Neural progenitor cell (in vitro differentiated cells): ENCODE measurements at places on chromosomes 2 and 18.

GRCh38 chr2:157447031-157447430, 3.1 kb upstream of the CYTIP start:
- H3K4me1 ChIP-seq = no peaks in the 10 kb centered on the region
- no peak overlapping the region for H3K27ac ChIP-seq

- H3K27me3 ChIP-seq = peaks cover 6% of the 10 kb centered on the region
- DNase-seq = no peak
- no peak overlapping the region for H3K27ac ChIP-seq
- H3K4me1 ChIP-seq = peaks cover 13% of the 10 kb centered on the region
- no peak overlapping the region for H3K4me3 ChIP-seq
These were observed 6.5 kb downstream of the SLC66A3 start for GRCh38 chr2:11161747-11162146.

DNA sequence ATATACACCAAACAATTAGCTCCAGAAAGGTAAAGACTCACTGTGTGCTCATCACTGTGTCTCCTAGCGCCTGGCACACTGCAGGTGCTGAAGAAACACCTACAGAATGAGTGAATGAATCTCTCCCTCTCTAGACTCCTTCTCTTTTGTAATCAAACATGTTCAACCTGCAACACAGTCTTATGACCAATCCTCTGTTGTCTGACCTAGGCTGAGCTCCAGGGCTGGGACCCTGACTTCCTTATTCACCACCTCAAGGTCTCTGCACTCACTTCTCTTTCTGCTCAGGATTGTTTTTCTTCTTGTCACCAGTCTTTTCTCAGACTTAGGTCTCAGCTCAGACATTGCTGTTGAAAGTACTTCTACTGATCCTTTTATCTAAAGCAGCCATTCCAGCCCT, 9.8 kb downstream of the CKAP2L start:
- no peaks in the 10 kb centered on the region for H3K4me1 ChIP-seq
- no peak for DNase-seq
- H3K27ac ChIP-seq = no peak overlapping the region
- no peak overlapping the region for H3K4me3 ChIP-seq
- peaks cover 30% of the 10 kb centered on the region for H3K36me3 ChIP-seq

DNA sequence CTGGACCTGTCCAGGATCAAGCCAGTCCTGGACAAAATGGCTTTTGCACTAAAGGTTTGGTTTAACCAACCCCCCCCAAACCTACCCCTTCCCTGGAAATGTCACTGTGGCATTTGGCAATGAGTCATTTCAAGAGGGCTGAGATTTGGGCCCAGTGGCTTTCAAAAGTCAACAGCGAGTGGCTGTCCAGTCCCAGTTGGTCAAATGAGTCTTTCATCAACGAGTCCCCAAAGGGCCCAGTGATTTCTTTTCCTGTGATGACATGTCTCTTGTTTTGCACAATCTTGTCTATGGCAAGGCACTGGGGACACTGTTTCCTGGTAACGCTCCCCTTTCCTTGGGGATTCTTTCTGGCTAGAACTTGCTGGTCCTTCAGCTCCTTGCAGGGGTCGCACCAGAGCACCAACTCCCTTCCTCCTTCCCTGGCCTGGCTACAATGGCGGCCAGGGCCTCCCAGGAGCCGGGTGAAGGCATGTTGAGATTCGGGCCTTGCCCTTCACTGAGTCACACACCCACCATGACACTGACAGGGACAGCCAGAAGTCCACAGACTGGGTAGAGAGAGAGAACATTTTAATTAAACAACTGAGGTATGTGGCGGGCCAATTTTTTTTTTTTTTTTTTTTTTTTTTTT, 87.2 kb downstream of the SMAD7 start:
- no peak for DNase-seq
- H3K36me3 ChIP-seq = no peaks in the 10 kb centered on the region
- peaks cover 27% of the 10 kb centered on the region for H3K4me1 ChIP-seq
- H3K4me3 ChIP-seq = no peak overlapping the region
- no peaks in the 10 kb centered on the region for H3K27me3 ChIP-seq

DNA sequence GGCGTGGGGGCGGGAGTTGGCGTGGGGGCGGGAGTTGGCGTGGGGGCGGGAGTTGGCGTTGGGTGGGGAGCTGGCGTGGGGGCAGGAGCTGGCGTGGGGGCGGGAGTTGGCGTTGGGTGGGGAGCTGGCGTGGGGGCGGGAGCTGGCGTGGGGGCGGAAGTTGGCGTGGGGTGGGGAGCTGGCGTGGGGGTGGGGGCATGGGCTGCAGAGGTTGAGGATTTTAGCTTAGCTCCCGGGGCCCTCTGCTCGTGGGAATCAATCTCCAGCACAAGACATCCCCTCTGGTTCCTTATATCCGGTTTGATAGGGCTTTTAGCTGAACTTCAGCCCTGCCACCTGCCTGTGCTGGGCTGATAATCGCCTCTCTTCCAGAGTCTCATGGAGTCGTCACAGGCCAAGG, 177.0 kb downstream of the LDLRAD4 start:
- no peak for DNase-seq
- H3K4me3 ChIP-seq = no peak overlapping the region
- H3K4me1 ChIP-seq = no peaks in the 10 kb centered on the region
